IMR-90 (cell line): ENCODE measurements at places on chromosomes 11 and 22.
A peak's percentile ranks its signal among the peaks of the same experiment; 100 is the strongest.

DNA sequence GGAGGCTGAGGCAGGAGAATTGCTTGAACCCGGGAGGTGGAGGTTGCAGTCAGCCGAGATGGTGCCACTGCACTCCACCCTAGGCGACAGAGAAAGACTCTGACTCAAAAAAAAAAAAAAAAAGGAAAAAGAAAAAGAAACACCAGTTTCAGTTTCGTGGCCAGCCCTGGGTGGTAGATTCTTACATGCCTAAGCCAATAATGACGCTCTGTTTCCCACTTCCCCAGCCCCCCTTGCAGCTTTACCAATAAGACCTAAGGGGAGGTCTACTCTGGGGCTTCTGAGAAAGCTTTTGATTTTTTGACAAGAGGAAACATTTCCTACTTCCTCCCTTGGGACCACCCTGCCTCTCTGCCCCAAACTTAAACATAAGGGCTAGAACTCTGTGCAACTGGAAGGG lies 30.0 kb upstream of the PTPRJ start:
- no peak for DNase-seq

GRCh38 chr11:117384045-117384444 lies 56.4 kb downstream of the CEP164 start:
- DNase-seq: peak; percentile 96

- no peak for DNase-seq
Observed at GRCh38 chr22:47275605-47276449, 513.4 kb downstream of the TBC1D22A start.

DNA sequence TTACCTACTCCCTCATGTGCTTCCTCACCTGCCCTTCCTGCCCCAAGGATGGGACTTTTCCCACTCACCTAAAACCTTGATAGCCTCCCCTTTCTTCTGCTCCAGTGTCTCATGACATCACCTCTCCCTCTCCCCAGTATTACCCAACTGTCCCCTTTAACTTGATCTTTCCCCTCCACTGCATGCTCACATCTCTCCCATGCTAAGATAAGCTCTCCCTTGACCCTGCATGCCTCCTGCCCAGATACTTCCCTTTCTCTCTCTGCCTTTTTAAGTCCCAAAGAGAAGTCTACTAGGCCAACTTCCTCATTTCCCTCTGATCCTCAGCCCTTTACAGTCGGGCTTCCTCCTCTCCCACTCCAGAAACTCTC lies 14.8 kb downstream of the CD3E start:
- DNase-seq: no peak

DNA sequence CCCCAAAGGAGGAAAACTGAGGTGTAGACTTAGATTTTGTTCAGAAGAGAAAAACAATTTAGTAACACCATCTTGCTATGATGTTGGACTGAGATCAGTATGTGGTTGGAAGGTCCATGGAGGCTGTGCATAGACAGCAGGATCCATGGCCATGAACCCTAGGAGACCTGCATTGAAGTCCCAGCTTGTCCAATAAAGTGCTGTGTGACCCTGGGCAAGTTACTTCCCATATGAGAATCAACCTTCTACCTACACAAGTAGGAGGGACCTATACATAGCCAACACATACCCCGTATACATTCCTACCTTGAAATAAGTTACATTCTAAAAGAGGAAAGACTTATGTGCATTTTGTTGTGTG lies 27.3 kb upstream of the ZNRF3 start:
- DNase-seq: no peak

DNA sequence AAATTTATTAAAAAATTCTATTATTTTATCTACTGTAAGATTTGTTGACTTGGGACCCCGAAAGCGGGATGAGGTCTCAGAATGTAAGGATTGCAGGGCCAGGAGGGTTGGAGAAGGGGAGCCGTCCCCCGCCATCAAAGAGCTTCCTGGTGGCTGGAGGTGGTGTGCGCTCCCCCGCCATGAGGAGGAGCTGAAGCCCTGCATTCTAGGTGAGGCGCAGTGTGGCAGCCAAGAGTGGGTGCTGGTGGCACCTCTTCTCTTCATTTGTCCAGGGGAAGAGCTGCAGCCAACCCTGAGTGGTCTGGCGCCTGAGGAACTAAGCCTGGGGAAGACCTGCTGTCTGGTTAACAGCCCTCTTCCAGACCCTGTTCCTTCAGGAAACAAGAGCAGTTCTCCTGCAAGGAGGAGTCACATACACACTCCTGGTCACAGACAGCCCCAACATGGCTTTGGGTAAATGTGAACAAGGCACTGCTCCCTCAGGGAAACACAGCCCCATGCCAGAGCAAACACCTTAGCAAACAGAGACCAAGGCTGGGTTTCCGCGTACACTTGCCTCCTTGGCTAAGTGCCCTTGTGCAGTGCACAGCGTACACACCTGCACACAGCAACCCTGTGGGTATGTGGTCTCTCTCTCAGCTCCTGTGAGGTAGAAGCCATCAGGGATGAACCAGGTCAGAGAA lies 17.3 kb downstream of the RTN4RL2 start:
- no peak for DNase-seq

DNA sequence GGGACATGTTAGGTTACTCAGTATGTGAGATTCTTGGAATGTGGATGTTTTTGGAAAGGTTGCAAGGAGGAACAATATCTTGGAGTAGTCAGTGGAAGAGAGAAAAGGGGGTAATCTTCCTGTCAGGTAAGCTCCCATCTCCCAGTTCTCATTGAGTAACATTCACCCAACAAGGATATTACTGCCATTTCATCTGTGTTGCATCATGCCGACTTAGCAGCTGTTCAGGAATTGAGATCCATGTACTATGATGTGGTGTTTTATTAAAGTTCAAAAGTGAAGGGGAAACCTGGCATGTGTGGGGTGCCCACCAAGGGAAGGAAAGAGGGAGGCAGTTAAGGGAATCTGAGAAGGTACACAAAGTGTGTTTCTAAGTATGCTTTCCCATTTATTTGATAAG lies 58.4 kb upstream of the RASSF10 start:
- DNase-seq: peak; percentile 43

GRCh38 chr11:914747-915501 lies 4.3 kb upstream of the CHID1 start:
- no peak for DNase-seq

DNA sequence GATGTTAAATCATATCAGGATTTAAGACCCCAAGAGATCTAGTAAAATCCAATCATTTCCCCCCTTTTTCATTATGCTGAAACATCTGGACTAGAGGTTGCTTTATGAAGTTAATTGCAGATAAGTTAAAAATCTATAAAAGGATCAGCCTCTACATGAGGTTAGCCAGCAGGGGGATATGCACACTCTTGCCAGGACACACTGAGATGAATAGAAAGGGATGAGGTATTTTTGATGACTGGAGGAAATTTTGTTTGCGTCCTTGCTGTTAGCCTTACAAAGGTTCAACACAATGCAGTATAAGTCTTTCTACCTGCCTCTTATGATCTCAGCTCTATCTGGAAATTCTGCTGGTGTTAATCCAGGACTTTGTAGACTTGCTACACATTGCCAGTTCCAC lies 1034.3 kb downstream of the LRRC4C start:
- DNase-seq: no peak

GRCh38 chr11:114598461-114598860 lies 2.9 kb upstream of the NXPE4 start:
- no peak for DNase-seq

GRCh38 chr11:56876621-56877275 lies 112.0 kb upstream of the OR5AK2 start:
- DNase-seq: peak; percentile 1

- no peak for DNase-seq
Observed at GRCh38 chr11:128098781-128099180, 488.6 kb downstream of the ETS1 start.

DNA sequence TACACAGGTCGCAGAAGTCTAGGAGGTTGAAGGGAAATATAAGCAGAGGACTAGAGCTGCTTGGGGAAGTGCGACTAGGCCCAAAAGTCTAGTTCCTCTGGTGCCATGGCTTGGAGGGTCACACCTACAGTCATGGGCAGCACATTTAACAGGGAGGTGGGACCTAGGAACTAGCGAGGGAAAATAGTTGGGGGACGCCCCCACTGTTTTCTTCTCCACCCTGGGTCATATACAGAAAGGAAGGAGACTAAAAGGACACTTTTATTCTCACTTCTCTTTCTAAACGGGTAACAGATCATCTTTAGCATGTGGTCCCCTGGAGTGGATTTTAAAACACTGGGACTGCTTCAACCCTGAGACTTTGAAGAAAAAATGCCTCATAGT lies 16.6 kb downstream of the APIP start:
- DNase-seq: no peak

DNA sequence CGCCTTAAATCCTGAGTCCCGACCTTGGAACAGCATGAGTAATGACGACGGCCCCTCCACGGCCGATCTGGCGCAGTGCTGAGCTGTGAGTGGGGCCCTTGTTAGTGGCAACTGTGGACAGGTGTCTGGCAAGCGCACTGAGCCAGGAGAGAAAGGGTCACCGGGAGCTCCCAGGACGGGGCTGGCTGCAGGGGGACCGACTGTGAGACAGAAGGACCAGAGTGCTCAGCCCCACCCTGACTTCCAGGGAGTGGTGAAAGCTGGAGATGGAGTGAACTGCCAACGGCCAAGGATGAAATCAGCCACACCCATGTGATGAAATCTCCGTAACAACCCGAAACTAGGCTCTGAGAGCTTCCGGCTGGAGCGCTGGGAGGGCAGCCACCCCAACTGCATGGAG lies 228.6 kb downstream of the BRD1 start:
- DNase-seq: no peak

GRCh38 chr11:69368119-69368880 lies 74.3 kb downstream of the MYEOV start:
- DNase-seq: no peak

DNA sequence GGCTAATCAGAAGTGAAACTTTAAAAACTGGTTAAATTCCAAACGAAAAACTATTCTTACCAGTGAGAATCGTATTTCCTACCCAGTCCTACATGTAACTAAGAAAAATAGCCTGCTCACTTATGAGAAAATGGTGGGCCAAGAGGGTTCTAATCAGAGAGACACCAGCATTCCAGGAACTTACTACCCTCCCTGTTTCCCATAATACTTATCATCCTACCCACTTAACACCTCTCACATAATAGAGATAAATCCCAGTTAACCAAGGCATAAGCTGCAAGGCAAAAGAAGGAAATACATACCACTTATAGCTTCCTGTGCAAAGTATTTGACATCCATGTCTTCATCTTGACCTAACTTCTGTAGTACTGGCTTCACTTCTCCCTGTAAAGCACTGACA lies 24.4 kb downstream of the PPP2R1B start:
- no peak for DNase-seq

- peak; percentile 92 for DNase-seq
Observed at GRCh38 chr11:74024261-74025029, 15.6 kb upstream of the UCP3 start.

DNA sequence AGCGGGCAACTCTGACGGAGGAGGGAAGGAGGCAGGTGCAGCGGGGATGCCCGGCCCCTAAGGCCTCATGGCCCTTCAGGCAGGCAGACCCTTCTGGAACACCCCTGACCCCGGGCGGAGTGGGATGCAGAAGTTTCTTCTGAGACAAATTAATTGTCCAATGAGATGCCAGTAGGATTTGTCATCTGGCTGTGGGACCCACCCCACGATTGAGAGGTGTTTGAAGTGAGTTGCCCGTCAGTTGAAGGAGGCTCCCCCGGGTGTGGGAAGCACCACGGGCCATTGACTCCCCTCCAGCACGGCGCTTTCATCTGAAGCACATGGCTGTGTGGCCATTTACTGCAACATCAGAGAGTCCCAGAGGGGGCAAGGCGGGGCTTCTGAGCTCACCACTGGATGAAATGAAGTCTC lies 527.8 kb downstream of the BRD1 start:
- DNase-seq: no peak

GRCh38 chr22:30036656-30037055 lies 43.6 kb upstream of the HORMAD2 start:
- peak; percentile 28 for DNase-seq

DNA sequence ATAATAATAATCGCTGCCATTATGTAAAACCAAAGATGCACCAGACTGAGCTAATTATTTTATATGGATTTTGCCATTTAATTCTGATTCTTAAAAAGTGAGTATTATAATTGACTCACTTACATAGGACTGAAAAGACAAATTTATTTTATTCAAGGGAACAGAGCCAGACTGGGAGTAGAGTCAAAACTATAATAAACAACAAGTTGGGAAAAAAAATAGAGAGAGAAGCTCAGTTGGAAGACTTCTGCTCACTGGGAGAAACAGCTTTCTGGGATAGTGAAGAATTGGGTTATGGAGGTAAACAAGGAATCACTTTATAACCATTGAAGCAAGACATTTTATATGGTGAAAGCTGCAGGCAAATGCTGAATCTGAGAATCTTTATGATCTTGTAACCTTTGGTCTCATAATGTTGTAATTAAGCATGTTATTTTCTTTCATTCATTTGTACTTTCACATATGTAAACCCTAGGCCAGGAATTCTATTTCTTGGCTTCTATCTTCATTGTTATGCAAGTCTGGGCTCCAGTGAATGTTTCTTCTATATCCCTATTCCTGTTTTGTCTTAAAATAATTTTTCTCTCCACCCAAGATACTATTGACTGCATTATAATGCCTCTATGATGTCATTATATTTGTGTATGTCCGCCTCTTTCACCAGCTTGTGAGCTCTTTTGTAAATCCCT lies 725.3 kb upstream of the CCDC179 start:
- DNase-seq: peak; percentile 2

- DNase-seq: no peak
Observed at GRCh38 chr11:85318573-85318972, 308.6 kb downstream of the DLG2 start.

DNA sequence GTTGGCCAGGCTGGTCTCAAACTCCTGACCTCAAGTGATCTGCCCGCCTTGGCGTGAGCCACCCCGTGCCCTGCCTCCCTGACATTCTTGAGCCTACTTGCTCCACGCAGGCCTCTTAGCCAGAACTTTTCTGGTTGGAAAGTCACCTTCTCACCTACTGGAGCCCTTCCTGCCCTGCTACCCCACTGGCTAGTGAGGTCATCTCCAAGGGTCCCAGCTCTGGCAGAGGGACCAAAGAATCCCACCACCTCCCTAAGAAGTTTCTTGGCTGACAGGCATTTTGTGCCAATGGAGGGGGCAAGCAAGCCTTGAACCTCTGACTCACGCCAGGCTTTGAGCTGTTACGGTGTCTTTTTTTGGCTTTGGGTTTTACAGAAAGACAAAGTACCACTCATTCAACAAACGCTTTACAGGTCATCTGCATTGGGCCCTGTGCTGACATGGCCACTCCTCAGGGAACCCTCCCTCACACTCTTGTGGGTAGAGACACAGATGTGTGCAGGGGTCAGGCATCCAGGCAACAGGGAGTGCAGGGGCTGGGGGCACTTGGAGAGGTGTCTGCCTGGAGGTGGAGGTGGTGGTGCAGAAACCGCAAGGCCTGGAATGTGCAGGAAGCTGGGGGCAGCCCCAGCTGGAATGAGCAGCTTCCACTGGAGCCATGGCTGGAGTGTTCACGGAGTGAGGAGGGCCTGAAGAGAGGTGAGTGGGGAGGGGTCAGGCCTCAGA lies 27.1 kb upstream of the WNT11 start:
- DNase-seq: no peak
